AML-193 (cell line): ENCODE measurements at places on chromosomes 5 and 9.

- DNase-seq: no peak
These were observed 22.0 kb upstream of the PTBP3 start for GRCh38 chr9:112355427-112355897.

DNA sequence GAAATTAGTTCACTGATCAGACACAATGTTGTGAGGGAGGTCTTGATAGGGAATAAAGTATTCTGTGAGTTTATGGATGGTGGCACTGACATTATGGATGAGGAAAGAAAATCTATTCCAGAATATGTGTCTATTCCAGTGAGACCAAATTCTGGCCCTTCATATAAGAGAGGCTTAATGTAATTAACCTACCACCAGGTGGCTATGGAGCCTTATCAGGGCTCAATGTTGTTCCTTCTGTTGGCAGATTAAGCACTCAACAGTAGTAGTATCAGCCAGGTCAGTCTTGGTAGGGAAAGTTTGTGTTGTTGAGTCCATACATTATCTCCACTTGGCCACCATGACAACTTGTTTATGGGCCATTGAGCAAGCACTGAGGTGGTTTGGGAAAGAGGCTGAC lies 41.7 kb upstream of the BARX1 start:
- DNase-seq: no peak

DNA sequence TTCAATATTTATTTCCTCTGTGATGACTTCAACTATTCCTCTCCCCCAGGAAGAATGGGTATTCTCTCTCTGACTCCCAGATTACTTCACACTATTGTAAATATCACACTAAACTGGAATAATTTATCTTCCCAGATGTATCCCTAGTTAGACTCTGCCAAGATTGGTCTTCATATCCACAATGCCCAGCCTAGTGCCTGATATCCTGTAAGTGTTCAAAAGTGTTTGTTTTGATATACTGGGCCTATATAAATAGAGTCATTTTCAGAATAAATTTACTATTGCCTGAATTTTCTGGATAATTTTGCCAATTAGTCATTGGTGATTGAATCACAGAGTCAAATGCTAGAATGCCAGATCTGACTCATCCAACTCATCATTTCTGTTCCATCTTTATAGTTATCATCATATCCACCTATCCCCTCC lies 143.7 kb upstream of the TNC start:
- no peak for DNase-seq

GRCh38 chr5:113053511-113053995 lies 77.0 kb downstream of the DCP2 start:
- DNase-seq: no peak

GRCh38 chr9:135563039-135563476 lies 1.5 kb downstream of the PAEP start:
- DNase-seq: no peak

DNA sequence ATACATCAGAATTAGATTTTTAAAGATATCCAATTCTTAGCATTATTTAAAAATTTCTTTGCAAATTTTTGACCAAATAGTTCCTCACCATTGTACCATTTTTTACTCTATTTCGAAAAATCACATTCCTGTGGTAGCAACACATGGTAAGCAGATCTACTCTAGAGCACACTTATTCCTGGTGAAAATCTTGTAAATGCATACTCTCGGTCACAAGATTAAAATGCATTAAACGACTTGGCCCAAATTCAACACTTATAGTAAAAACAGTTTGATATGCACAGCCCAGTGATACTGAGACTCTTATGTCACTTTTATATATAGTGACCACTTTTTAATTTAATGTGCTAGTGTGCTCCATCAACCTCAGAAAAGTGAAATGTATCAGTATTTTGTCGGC lies 208.8 kb upstream of the TARS1 start:
- DNase-seq: no peak

DNA sequence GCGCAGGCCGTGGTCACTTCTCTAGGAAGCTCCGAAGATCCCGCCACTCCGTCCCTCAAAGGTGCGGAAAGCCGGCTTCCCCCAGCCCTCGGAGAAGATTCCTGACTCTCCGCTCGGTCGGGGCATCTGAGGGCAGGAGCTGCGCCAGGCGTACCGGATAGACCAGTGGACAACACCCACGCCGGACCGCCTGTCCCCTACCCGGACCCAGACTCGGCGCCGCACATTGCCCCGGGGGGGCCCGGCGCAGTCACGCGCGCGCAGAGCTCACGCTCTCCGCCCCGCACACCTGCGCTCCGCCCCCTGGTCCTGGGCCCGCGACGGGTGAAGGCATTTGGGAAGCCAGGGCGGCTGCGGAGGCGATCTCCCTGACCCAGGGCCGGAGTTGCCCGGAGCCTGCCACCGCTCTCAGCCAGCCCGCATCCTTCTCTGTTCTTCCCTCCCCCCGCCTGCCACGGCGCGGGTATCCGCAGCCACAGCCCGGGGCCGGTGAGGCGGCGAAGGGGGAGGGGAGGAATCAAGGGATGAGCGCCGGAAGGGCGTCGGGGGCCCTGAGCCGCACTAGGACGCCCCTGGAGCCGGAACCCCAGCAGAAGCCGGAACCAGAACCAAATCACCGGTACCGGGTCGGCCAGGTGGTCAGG lies 448 bp downstream of the RELL2 start:
- DNase-seq: no peak

DNA sequence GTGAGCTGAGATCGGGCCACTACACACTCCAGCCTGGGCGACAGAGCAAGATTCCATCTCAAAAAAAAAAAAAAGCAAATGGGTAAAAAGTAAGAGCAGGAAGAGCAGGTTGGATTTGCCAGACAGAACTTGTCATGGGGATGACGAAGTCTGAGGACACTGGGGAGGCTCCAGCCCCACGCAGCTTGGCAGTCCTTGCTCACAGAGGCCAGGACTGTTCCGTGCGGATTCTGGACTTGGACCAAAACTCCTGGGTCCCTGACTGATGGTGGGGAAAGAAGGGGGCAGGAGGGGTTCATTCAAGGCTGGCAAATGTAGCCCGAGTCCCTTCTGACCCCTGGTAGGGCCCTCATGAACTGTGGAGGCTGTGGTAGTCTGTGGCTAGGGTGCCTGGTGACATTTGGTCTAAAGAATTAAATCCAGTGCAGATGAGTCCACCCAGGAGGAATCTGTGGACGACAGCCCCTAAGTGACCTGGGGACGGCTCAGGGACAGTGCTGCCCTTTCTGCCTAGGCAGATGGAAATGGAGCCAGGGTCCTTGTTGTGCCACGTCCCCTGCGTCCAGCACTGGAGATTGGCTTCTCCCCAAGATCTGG lies 3.1 kb downstream of the FGD3 start:
- DNase-seq: no peak

- no peak for DNase-seq
These were observed 88.0 kb upstream of the MAN2A1 start for GRCh38 chr5:109601736-109602135.

- no peak for DNase-seq
These were observed 73.5 kb upstream of the MEGF10 start for GRCh38 chr5:127216898-127217675.

GRCh38 chr5:10584714-10585517 lies 21.0 kb downstream of the ANKRD33B start:
- DNase-seq: no peak

- no peak for DNase-seq
These were observed 30.2 kb downstream of the LIX1 start for GRCh38 chr5:97112230-97112629.

DNA sequence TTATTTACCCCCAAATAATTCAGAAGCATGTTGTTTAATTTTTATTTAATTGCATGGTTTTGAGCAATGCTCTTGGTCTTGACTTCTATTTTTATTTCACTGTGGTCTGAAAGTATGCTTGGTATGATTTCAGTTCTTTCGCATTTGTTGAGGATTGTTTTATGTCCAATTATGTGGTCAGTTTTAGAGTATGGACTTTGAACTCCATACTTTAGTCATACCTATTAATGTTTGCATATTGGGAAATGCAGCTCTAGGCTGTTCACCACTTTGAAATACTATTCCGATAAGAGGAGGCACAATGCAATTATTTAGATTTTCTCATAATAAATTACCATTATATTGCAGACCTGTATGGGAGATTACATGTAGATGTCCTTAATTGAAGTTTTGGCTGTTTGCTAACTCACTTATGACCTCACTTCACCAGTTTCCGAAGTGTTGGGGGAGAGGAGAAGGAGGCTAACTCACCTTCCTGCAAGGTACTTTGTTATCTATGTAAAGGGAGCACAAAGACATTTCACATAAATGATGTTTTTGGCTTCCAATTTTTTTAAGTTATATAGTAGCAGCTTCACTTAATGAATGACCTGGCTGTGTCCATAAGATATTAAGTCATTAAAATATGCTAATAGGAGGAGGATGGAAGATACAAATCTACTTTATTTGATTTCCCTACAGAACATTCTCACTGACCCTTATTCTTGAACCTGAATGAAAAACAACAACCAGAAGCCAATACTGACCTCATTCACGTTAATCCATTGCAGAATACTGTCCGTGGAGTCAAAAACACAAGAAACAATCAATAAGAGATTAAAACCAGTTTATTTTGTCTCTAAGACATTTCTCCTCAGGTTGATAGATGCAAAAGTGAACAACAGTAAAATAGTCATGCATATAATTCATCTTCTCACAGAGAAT lies 970.3 kb upstream of the ARRDC3 start:
- no peak for DNase-seq

- DNase-seq: no peak
These were observed 10.6 kb upstream of the CSNK1A1 start for GRCh38 chr5:149561848-149562247.

DNA sequence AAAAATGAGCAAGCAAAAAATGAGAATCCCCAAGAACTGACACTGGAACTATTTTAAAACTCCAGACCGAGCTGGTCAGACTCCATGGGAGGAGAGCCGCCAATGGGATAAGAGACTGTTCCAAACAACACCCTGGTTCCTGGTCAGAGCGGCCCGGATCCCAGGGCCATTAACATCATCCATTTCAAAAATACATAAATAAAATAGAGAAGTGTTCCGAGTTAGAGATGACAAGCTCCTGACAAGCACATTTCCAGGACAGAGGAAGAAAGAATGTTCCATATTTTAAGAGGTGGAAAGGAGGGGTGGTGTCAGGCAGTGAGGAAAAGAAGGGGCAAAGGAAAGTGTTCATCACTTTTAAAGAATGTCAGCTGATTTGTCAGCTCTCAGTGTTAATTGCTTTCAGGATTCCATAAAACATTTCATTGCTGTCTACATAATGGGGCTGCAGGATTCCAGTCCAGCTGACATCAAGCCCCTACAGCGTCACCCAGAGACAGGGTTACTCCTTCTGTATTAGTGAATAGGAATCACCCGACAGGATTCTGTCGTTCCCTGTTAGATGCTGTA lies 202.5 kb upstream of the TRIM32 start:
- no peak for DNase-seq

DNA sequence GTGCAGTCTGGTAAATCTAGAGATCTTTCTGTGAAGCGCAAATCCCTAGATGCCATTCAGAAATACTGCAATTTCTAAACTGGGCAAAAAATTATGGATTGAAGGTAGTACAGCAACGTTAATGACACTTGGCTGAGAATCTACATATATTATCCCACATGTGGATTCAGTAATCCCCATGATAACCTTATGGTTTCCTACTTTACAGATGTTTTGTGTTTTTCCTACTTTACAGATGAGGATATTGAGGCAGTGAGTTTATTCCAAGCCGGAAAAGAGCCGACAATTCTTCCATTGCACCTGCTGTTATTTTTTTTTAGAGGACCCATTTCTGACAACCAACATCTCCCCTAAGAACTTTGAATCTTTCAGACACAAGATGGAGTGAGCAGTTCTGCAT lies 796.5 kb downstream of the CDH12 start:
- DNase-seq: no peak

- DNase-seq: no peak
These were observed 2.4 kb upstream of the TERT start for GRCh38 chr5:1297243-1297642.

DNA sequence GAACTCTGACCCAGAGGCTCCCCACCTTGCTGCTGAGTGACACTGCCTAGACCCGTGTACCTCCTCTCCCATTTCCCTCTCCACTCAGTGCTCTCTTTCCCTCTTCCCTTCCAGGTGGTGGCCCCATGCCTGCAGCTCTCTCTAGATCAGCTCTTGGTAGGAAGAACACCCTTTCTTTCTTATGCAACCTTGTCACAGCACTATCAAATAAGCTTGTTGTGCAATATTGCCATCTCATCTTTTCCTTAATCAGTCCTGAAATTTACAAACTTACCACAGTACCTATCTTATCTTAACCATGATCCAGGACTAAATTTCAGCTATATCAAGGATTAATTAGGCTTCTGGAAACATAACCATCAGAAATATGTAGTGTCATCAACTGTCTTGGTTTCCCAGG lies 88.6 kb downstream of the ZFAND5 start:
- DNase-seq: no peak

DNA sequence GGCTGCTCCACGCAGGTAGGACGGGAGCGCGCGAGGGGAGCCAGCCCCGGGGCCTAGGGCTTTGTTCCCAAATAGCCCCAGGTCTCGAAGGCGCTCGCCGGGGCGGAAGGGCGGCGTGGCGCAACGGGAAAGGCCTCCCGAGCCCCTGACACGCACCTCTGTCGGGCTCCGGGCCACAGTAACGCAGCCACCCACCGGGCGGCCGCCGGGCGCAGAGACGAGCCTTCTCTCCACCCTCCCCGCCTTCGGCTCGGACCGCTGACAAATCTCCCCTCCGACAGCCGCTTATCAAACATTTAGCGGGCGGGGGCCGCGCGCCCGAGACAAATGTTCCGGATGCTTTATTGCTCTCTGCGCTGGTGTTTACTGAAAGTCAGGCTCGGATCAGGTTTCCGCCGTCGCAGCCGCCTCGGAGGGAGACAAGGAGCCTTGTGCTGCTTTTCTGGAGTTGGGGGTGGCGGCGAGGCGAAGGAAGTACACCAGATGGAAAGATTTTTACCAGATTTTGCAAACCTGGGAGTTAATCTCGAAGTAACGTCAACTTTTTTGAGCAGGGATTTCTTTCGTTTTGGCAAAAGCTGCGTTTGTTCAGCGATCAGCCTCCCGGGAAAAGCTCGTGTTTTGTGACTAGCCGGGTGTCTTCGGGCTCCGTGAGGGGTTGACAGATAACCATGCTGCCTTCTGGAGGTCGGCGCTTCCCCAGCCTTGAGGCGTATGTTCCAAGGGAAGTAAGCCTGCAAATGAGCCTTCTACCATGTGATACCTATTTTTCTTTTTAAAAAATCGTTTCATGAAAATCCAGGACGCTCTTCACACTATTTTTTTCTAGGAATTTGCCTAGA lies 950 bp downstream of the RGMB start:
- DNase-seq: no peak

DNA sequence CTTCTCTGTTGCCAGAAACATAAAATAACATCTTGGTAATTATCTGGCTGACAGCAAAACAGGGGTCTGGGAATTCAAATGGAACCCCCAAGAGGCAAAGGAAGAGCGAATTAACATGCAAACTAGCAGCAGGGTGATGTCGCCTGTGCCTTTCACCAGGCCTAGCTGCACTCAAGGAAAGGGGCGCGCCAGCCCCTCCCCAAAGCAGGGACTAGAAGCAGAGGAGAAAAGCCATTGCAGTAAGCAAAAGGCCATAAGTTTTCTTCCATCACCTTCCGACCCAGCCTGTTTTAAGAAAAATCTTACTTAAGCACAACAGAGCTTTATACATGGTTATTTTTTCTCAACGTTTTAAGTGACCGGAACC lies 539 bp downstream of the POC5 start:
- no peak for DNase-seq
